ENCODE measurements at places on chromosomes 4 and X.

DNA sequence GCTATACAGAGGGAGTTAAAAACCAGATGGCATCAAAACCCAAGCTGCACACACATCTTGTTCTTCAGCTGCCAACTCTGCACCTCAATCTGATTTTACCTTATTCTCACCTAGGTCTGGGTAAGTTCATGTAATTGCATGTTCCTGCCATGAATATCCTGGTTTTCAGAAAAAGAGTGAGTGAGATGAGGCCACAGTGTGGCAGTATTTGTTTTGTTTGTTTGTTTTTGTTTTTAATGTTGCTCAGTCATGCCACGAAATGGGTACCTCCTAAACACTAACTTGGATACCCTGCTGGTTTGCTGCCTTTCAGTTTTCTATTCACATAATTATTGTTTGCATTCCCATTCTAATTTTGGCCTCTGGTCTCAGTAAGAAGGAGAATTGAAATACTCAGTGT is 22.5 kb downstream of the TMEM164 start:
- no peaks in the 10 kb centered on the region for H3K27me3 ChIP-seq
- peaks cover 16% of the 10 kb centered on the region for H3K4me1 ChIP-seq
- no peak for DNase-seq
- peak overlapping the region; percentile 50 for H3K27ac ChIP-seq

- no peak for DNase-seq
- no peak overlapping the region for H3K4me3 ChIP-seq
- H3K4me1 ChIP-seq = no peaks in the 10 kb centered on the region
- H3K27ac ChIP-seq = no peak overlapping the region
- peaks cover 49% of the 10 kb centered on the region for H3K36me3 ChIP-seq
- H3K27me3 ChIP-seq = no peaks in the 10 kb centered on the region
These were observed 26.4 kb downstream of the TRMT44 start for GRCh38 chr4:8467016-8467415.

GRCh38 chr4:140603286-140603685 is 34.5 kb upstream of the UCP1 start:
- no peak for DNase-seq
- no peak overlapping the region for H3K4me3 ChIP-seq
- no peaks in the 10 kb centered on the region for H3K36me3 ChIP-seq
- no peaks in the 10 kb centered on the region for H3K27me3 ChIP-seq
- H3K27ac ChIP-seq = no peak overlapping the region

DNA sequence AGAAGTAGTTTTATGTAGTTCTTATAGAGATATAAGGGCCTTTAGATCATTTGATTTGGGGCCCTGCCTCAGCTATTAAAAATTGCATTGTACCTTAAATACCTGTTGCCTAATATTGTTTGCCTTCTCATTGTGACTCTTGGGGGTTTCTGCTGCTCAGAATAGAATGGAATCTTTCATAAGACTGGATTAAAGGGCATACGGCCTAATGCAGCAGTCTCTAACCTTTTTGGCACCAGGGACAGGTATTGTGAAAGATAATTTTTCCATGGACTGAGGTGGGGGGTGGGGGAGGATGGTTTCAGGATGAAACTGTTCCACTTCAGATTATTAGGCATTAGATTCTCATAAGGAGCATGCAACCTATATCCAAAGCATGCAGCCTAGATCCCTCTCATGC is 46.2 kb downstream of the TMEM164 start:
- no peaks in the 10 kb centered on the region for H3K4me1 ChIP-seq
- H3K27ac ChIP-seq = no peak overlapping the region
- no peaks in the 10 kb centered on the region for H3K36me3 ChIP-seq
- H3K4me3 ChIP-seq = no peak overlapping the region
- DNase-seq = no peak

GRCh38 chr4:151472297-151472696 is 63.3 kb downstream of the FHIP1A start:
- no peaks in the 10 kb centered on the region for H3K27me3 ChIP-seq
- H3K4me1 ChIP-seq = peaks cover 16% of the 10 kb centered on the region
- H3K4me3 ChIP-seq = no peak overlapping the region
- H3K36me3 ChIP-seq = no peaks in the 10 kb centered on the region
- no peak for DNase-seq
- H3K27ac ChIP-seq = no peak overlapping the region

DNA sequence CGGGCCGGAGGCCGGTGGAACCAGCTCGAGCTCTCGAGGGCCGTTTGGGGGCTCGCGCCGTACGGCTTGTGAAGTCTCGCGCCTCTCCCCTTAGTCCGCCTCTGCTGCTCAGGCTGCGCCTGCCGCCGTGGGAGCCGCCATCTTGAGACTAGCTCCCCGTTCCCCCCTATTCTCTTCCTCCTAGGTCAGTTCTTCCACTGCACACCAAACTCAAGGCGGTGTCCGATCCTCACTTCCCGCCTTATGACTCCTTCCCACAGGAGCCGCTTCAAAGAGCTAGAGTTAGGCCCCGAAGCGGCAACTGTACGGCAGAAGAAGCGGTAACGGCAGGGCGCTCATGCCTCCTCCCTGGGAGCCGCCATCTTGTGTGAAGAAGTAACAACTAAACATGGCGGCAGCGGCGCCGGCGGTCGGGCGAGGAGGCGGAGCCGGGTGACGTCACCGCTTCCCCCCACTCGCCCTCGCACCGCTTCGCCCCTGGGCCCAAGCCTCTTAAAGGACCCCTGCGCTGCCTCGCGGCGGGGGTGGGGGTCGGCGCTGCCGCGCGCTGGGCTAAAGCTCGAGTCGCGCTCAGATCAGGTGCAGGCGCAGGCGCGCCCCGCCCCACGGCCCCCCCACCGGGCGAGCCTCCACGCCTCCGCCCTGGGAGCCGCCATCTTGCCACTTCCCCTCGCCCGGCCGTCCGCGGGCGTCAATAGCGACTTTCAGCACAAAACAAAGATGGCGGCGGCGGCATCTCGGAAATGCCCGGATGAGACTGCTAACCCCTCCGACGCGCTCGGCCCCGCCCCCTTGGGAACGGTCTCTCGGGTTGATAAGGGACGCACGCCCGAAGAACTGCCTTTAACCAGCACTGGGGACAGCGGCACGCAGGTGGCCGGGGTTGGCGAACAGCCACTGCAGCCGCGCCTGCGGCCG is at the start of gene HCFC1:
TSS of gene HCFC1 (minus strand) at position 369 of the 918 bp plus-strand sequence. CDS start 978 bp downstream, outside the sequence.
- H3K27me3 ChIP-seq = no peaks in the 10 kb centered on the region
- DNase-seq = peak; percentile 83
- no peaks in the 10 kb centered on the region for H3K4me1 ChIP-seq
- H3K27ac ChIP-seq = peak within 1 kb of the TSS; percentile 92

- H3K27ac ChIP-seq = peak overlapping the region; percentile 34
- no peak overlapping the region for H3K4me3 ChIP-seq
- H3K36me3 ChIP-seq = no peaks in the 10 kb centered on the region
- H3K4me1 ChIP-seq = peaks cover 16% of the 10 kb centered on the region
- no peaks in the 10 kb centered on the region for H3K27me3 ChIP-seq
These were observed 18.7 kb upstream of the PLCXD1 start for GRCh38 chrX:262381-262909.

DNA sequence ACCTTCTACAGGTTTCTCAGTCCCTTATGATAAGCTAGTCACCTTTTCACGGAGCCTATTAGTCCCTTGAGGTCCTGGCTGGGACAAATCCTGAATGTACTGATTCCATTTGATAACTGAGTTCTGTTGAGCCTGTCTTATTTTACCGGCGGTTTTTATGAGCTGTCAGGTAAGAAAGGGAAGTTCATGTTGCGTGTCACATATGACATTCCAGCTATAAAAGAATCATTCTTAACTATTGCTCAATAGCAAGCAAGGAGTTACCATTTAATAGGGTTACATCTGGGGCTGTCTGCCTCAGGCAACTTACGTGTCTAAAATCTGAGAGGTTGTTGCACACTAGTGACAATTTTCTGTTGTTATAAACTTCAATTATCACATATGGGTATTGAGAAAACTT is 394.6 kb downstream of the TECRL start:
- H3K4me3 ChIP-seq = no peak overlapping the region
- no peak overlapping the region for H3K27ac ChIP-seq
- no peaks in the 10 kb centered on the region for H3K27me3 ChIP-seq
- H3K36me3 ChIP-seq = no peaks in the 10 kb centered on the region
- H3K4me1 ChIP-seq = no peaks in the 10 kb centered on the region
- no peak for DNase-seq

DNA sequence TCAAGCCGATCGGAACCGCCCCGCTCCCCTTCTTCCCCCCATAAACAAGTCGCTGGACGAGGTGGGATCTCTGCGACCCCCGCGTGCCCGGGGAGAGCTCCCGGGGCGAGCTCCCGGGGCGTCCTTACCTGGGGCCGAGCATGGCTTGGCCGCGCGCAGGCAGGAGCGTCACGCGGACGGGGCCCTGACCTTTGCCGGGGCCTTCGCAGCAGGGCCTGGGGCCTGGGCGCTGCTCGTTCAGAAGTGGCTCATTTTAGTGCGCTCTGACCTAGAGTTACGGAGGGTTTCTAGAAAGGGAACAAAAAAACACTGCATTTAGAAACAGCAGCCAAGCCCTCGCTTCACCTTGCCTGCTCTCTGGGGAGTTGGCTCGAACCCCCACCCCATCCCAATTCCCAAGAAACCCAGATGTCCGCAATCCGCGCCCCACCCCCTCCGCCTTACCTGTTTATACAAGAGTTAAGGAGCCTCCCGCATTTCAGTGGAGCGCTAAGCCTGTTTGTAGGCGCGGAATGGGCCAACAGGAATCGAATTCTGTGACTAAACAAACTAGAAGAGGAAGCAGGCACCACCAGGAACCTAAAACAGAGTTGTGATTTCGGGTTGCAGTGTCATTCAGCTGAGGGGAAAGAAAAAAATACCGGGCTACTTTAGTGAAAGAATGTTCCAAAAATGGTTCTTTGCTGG is 814 bp upstream of the RBM47 start:
- H3K27me3 ChIP-seq = no peaks in the 10 kb centered on the region
- peak overlapping the region; percentile 53 for H3K4me3 ChIP-seq
- H3K4me1 ChIP-seq = peaks cover 32% of the 10 kb centered on the region

- H3K4me1 ChIP-seq = peaks cover 46% of the 10 kb centered on the region
- H3K4me3 ChIP-seq = no peak overlapping the region
- DNase-seq = no peak
- peak overlapping the region; percentile 85 for H3K27ac ChIP-seq
These were observed 8.4 kb upstream of the BST1 start for GRCh38 chr4:15694431-15694830.

DNA sequence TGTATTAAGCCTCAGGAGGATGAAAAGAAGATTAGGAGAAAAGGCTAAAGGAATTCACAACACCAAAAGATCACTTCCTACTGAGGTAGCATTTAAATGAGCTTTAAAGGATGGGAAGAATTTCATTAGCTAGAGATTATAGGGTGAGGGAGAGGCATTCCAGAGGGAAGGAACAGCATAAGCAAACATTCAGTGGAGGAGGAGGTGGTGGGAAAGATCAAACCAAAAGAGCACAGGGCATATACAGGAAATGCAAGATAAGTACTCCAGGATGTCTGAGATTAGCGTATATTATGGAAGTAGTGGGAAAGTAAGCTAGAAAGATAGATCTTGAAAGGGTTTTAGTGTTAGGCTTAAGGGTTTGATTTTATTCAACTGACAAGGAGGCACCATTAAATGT is 84.8 kb downstream of the COL4A6 start:
- no peaks in the 10 kb centered on the region for H3K36me3 ChIP-seq
- no peaks in the 10 kb centered on the region for H3K4me1 ChIP-seq
- no peak for DNase-seq
- H3K27me3 ChIP-seq = no peaks in the 10 kb centered on the region
- H3K4me3 ChIP-seq = no peak overlapping the region
- H3K27ac ChIP-seq = no peak overlapping the region

- no peak overlapping the region for H3K27ac ChIP-seq
- peak; percentile 50 for DNase-seq
- H3K27me3 ChIP-seq = no peaks in the 10 kb centered on the region
- no peaks in the 10 kb centered on the region for H3K4me1 ChIP-seq
- H3K4me3 ChIP-seq = no peak overlapping the region
These were observed 10.3 kb downstream of the CTBP1 start for GRCh38 chr4:1238676-1239000.

DNA sequence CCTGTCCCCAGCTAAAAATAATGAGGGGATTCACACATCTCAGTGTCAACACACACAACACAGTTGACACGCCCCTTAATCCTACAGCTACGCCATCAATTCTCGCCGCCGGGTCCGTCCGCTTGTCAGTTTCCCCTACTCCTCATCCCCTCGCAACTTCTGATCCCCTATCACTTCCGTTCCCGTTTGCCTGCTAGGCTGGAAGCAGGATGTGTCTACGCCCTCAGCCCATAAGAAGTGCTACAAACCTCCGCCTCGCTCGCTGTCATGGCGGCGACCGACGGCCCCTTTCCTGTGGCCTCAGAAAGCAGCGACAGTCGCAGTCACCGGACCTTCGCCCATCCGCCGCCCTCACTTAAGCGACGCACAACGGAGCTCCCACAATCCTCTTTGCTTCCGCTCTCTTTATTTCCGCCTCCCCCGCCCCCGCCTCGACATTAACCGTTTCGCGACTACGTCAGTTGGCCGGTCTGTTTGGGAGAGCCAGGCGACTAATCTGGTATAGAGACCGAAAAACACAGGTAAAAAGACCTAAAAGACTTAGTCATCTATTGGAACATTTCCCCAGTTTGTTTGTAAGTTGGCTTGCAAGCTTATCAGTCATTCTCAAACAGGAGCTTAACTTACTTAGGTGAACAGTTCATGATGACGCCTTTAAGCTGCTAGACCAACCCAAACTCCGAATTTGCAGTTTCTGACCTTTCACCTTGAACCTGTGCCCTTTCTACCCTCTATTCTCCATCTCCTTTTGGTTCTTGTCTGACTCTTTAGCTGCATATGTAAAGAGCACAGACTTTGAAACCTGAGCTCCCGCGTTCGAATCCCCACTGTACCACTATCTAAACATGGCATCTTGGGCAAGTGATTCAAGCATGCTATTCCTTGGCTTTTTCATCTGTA is at the start of gene SLC25A53:
TSS of gene SLC25A53 (minus strand) at position 380 of the 900 bp plus-strand sequence. CDS start 51,752 bp downstream, outside the sequence.
- peak within 1 kb of the TSS; percentile 64 for H3K27ac ChIP-seq
- H3K4me3 ChIP-seq = peak within 1 kb of the TSS; percentile 50
- DNase-seq = peak; percentile 69
- H3K36me3 ChIP-seq = no peaks in the 10 kb centered on the region

- H3K4me1 ChIP-seq = peaks cover 3% of the 10 kb centered on the region
- H3K4me3 ChIP-seq = no peak overlapping the region
These were observed 963.3 kb downstream of the TRAM1L1 start for GRCh38 chr4:116122124-116122523.

DNA sequence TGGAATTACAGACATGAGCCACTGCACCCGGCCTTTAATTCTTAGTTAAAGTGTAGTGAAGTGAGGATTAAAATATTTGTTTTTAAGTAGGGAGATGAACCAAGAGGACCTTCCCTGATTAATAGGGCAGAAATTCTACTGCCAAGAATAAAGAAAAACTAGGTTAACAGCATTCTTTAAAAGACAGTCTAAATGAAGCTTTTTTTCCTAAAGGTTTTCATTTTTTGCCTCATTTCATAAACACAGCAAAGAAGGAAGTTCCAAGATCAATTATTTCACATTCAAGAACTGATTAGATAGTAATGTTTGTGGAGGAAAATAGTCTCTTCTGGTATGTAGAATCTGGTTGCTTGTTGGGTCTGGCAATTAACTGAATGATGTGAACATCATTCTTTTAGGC is 112.1 kb upstream of the ARSJ start:
- no peak for DNase-seq
- H3K36me3 ChIP-seq = no peaks in the 10 kb centered on the region
- H3K4me3 ChIP-seq = no peak overlapping the region
- peaks cover 5% of the 10 kb centered on the region for H3K4me1 ChIP-seq

- no peak overlapping the region for H3K4me3 ChIP-seq
- peak overlapping the region; percentile 52 for H3K27ac ChIP-seq
- peaks cover 36% of the 10 kb centered on the region for H3K4me1 ChIP-seq
- no peaks in the 10 kb centered on the region for H3K27me3 ChIP-seq
- DNase-seq = no peak
- no peaks in the 10 kb centered on the region for H3K36me3 ChIP-seq
These were observed 895.5 kb upstream of the EPHA5 start for GRCh38 chr4:66565801-66566200.

All from RWPE2 (cell line).